GM12891 (cell line): ENCODE measurements at places on chromosomes 16 and 17.
A peak's percentile ranks its signal among the peaks of the same experiment; 100 is the strongest.

GRCh38 chr16:55917373-55918160 lies 42.4 kb upstream of the CES5A start:
- DNase-seq = no peak

- no peak for DNase-seq
Observed at GRCh38 chr16:85511938-85512807, 100.9 kb upstream of the GSE1 start.

- peak; percentile 60 for DNase-seq
Observed at GRCh38 chr16:67967958-67968399, 458 bp downstream of the SLC12A4 start.

DNA sequence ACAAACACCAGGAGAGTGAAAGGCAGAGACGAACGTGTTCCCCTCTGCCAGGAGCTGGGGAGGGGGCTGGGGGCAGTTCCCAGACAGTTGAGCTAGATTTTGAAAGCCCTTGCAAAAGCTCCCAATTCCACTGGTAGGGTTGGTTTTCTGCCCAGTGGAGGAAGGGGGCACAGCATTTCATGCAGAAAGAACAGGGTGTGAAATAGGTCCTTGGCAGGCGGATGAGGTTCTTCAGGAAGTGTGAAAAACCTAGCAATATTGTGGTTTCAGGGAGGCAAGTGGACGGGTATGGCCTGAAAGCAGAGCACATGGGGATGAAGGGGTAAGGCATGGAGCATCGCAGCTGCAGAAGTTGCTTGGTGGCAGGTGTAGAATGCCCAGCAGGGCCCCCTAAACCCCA lies 248.3 kb downstream of the KATNIP start:
- no peak for DNase-seq

DNA sequence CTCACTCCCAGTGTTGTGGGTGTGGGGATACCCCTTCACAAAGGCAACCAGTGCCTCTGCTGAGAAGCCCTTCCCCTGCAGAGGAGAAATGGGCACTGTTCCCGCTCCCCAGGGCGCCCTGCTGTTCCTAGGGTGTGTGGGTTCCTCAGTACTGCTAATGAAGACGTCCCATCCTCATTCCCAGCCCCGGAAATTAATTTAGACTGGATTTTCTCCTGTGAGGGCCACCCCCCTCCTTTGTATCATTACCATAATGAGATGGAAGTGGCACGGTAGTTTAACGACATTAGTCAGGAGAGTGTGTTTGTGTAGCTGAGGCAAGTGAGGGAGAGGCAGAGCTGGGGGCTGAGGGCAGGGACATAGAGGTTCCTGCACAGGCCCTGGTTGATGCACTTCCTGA lies 53.2 kb downstream of the PIPOX start:
- DNase-seq = no peak

DNA sequence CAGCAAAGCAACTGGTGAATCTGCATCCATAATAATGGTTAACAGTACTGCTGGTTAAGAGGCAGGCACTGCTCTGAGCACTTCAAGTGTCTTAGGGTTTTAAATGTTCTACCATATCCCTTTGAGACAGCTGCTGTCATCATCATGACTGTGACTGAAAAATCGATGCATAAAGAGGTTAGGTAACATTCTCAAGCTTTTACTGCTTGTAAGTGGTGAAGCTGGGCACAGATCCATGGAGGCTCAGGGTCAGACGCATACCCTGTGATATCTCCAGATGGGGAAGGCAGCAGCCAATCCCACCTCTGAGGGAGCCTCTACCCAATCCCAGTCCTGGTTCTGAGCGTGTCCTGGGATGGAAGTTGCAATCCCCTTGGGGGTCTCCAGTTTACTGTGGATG lies 57.6 kb upstream of the SOX9 start:
- no peak for DNase-seq

- DNase-seq = no peak
Observed at GRCh38 chr16:64962786-64963185, 159.1 kb downstream of the CDH11 start.

DNA sequence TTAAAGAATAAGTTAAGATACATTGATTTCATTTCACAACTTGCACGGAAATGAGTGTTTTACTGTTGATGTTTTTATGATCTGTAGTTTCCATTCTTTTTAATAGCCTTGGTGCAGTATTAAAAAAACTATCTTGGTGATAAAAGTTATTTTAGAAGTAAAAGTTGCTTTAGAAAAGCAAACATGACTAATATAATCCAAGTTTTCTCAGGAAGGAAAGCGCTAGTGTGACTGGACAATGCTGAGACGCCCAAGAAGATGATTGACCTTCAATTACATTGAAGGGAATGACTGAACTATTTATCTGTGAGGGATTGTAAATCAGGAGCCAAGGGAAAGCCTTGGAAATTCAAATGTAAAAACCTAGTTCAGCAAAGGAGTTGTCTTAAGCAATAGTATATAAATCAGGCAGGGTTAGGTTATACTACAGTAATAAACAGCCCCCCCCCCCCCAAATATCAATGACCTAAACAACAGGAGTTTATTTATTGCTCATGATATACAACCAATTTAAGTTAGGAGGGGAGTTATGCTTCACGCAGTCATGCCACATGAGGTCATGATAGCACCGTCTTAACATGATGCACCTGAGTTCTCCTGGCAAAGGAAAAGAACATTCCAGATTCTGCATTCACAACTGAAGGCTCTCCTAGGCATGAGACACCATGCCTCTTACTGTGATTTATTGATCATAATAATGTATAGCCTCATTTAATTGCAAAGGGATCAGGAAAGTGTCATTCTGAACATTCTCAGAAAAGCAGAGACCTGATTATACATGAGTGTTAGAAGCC lies 443.8 kb downstream of the CDH13 start:
- DNase-seq = no peak
